Endothelial cell (in vitro differentiated cells): ENCODE measurements at places on chromosomes 2 and 18. TPM values are rescaled to one million over a fixed set of nuclear protein-coding genes. Genes with fewer than 3 reads are reported as not detected.

- no peak for DNase-seq
Observed at GRCh38 chr2:61943251-61943650, 37.8 kb downstream of the COMMD1 start.

DNA sequence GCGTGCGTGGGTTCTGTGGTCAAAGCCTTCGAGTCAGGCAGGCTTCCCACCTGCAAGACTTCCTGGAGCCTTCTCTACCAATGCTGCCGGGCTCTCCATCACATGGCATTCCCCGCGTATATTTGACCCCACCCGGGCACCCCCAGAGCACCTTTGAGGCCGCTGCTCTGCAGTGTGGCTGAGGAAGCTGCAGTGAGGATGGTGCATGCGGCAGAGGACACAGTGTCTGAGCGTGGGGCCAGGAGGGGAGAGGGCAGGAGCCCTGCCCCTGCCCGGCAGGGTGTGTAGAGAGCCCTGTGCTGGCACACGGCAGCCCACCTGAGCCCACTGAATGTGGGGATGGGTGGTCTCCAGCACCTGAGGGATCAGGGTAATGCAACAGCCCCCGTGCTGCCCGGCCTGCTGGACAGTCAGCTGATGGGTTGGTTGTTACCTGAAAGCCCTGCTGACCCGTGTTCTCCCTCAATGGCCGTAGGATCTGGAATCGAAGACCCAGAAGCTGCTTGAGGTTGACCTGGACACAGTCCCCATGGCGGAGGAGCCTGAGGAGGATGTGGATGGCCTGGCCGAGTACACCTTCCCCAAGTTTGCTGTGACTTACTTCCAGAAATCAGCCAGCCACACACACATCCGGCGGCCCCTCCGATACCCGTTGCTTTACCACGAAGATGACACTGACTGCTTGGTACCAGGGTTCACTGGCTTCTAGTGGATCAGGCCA is 36.8 kb upstream of the GPR17 start:
- DNase-seq: no peak

GRCh38 chr2:45124456-45124855 is 115.2 kb upstream of the SIX2 start:
- no peak for DNase-seq

GRCh38 chr2:30886080-30886479 is 78.8 kb upstream of the CAPN13 start:
- no peak for DNase-seq

DNA sequence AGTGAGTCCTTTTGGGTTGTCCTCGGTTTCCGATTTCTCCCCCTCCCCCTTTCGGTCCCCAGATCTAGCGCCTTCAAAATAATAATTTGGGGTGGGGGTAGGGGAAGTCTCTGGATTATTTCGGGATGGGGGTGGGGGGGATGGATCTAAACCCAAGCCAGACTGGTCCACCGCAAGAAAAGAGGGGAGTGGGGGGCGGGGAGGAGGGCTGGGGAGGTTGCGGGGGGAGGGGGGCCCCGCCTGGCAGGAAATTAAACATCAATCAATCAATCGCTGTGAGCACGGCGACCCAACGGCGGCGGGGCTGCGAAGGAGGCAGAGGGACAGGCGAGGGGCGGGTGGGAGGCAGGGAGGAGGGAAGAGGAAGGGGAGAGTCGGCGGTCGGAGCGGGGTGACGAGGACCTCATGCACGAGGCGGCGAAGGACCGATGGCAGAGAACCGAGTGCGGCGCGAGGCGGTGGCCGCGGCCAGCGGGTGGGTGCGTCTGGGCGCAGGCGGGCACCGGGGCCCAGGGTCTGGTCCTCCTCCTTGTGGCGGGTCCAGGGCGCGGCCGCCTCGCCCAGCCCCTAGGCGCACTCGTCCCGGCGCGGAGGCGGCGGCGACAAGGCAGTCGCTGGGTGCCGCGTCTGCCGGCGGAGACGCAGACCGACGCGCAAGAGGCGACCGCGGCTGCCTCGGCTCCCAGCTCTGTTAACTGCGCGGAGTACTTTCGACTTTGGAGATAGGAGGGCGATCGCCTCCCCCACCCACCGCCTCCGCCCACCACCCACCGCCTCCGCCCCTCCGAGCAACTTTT is 468 bp upstream of the SATB2 start:
- DNase-seq: peak; percentile 31

DNA sequence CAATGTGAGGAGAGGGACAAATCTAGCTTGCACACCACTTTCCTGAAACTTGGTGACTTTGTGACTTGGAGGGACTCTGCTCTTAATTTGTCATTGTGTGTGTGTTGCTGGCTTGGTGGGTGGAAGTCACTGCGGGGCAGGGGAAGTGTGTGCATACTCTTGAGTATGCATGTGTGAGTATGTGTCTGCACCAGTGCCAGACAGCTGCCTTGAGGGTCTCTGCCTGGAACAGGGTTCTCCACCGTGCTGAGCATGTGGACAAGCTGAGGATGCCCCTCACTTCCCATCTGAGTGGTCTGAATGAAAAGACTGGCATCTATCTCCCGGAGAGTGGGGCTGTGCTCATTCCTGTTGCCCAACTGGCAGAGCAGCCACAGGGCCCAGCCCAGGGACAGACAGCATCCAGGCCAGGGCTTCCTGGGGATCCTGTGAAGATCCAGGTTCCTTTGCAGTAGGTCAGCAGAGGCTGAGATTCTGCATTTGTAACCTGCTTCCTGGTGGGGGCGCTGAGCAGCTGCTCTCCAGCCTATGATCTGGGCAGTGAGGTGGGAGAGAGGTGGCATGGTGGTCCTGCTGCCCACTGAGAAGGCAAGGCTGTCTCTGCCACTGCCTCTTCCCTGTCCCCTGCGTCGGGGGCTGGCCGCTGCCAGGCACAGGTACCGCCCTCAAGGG is 138.9 kb upstream of the HAAO start:
- DNase-seq: peak; percentile 52

DNA sequence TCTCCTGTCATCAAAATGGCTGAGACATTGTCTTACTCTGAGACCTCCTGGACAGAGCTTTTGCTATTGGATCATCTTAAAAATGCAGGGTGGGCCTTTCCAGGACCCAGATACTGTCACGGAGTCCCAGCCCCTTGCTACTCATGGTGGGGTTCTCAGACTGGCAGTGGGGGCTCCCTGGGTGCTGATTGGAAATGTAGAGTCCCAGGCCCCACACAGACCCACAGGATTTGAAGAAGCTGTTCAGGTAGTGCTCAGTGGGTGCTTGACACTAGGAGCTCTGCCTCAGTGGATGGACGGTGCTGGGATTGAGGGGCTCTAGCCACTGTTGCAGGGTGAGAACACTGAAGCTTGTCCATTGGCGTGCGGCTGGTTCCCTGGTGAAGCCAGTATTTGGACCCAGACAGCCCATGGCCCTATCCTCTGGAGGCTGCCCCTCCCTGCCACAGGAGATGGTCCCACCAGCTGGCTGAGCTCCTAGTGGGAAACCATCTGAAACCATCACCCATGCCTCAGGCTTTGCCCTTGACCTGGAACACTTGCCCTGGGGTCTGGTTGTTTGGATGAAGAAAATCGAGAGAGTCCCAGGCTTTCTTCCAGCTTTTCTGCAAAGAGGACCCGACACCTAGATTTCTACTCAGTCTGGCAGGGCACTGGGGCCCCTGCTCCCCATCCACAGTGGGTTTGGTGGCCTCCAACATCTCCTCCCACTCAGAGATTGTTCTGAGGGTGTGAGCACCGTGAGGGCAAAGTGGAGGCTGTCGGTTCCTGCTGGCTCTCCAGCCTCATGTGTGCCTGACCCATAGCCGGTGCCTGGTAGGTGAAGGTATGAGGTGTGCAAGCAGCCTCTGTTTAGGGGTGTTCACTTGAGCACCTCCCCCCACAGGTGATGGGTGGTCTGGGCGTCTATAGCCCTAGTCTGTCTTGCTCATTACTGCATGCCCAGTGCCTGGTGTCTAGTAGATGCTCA is 30.1 kb downstream of the MROH2A start:
- DNase-seq: no peak

- no peak for DNase-seq
Observed at GRCh38 chr2:108345951-108346350, 31.8 kb upstream of the SULT1C4 start.

DNA sequence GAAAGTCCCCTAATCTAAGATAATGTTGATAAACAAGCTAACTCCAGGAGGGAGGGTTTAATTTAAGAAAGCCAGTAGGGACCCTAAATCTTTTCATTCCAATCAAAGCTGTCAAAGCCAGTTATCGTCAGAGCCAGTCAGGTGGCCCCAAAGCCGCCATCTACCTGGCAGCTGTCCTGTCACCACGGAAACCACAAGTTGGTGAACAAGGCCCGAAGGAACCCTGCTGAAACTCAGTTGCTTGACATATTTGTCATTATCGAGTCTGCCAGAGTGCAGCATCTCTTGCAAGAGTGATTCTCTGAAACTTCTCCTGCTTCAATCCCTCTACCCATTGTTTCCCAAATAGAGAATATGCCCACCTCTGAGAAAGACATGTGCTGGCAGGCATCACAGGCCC is 30.8 kb upstream of the POLE4 start:
- DNase-seq: no peak

DNA sequence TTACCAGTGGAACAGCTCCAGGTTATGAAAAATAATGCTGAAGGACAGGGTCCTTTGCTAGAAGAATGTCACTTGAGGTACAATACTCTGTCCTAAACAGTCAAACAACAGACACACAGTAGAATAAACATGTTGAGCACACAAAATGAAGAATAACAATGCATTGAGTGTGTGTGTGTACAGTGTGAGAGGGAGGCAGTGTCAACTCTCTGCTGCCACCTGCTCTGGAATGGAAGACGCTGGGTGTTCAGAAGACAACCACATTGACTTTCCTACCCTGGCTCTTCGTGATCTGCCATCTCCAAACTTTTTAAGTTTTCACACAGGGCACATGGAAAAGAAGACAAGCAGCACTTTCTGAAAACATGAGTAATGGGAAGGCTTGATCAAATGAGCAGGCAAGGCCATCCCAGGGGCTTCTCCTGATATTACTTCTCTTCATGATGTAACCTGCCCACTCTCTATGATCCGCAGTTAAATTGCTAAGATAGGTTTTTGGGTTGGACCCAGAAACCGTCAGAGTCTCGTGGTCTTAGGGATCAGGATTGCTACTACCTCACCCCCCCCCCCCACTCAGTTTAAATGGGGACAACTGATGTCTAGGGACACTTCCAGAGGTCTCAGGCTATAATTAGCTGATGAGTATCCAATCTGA is 533.2 kb upstream of the TNP1 start:
- DNase-seq: no peak

DNA sequence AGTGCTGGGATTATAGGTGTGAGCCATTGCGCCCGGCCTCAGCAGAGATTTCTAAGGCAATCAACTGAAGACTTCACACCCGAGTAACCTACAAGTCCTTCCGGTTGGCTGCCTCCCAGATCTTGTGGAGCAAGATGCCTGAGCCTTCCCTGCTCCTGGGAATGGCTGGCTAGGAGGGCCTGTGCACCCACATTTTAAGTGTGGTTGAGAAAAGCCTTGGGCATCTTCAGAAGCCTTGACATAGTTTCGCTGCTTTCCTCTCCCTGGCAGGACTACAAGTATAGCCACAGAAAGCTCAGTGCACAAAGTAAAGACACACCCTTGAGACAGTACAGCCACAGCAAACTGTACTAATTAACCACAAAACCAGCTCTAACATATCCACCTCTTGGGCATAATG is 35.2 kb downstream of the E2F6 start:
- DNase-seq: no peak

- no peak for DNase-seq
Observed at GRCh38 chr18:32156855-32157254, 33.0 kb upstream of the MEP1B start.

DNA sequence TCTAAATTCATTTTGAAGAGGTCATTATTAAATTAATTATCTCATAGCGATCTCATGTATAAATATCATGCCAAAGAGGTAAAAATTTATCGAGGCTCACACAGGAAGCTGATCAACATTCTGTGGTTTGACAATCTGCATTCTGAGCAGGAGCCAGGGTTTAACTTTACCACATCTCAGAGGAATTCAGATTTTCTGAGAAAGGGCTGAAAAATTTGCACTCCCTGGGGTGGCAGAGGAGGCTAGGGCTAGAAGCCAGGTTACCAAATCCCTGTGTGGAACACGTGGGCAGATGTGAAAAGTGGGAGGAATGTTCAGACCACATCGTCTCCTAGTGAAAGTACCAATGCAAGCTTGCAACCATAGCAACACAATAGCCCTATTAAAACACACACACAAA is 63.5 kb upstream of the CTLA4 start:
- DNase-seq: no peak

GRCh38 chr18:478681-479080 is 21.8 kb downstream of the COLEC12 start:
- no peak for DNase-seq

DNA sequence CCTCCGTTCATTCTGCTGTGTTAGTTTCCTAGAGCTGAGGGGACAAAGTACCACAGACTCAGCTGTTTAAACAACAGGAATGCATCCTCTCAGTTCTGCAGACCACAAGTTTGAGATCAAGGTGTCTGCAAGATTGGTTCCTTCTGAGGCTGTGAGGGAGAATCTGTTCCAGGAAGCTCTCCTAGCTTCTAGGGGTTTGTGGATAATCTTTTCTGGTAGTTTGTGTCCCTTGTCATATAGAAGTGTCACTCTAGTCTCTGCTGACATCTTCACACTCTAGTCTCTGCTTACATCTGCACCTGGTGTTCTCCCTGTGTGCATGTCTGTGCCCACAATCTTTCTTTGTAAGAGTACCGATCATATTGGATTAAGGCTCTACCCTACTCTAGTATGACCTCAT is 581.8 kb downstream of the RNF144A start:
- DNase-seq: no peak

DNA sequence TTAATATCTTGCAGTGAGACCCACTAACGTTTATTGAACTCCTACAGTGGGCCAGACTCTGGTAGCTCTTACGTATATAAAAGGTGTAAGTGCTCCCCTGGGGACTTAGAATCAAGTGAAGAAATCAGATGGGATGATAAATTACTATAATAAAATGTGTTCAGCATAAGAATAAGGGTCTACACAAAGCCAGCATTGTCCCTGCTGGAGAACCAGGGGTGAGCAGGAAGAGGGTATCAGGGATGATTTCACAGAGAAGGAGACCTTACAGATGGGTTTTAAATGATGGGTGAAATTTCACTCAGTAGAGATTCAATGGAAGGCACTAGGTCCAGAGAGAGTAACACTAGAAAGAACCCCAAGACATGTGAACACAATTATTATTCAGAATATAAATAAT is 20.7 kb downstream of the NRXN1 start:
- DNase-seq: no peak

GRCh38 chr2:181188605-181189004 is 208.2 kb downstream of the UBE2E3 start:
- no peak for DNase-seq

GRCh38 chr2:238420878-238421694 is 5.6 kb upstream of the ASB1 start:
- no peak for DNase-seq

Gene GAREM2
- total RNA-seq: 4.6 TPM

Gene HOXD12
- not detected for total RNA-seq

Gene OR6B2
- total RNA-seq: 0.23 TPM

Gene CTNNA2
- 4.7 TPM for total RNA-seq

Gene SCTR
- total RNA-seq: not detected

Gene SERPINB10
- total RNA-seq: not detected

Gene CYRIA
- total RNA-seq: 32.4 TPM

Gene RAPH1
- 74.1 TPM for total RNA-seq

Gene C1GALT1C1L
- total RNA-seq: 0.31 TPM

Gene CKAP2L
- 5.5 TPM for total RNA-seq

Gene ABCG5
- not detected for total RNA-seq
